CD4-positive, alpha-beta T cell (primary cell): ENCODE measurements at places on chromosomes 11 and 22.

DNA sequence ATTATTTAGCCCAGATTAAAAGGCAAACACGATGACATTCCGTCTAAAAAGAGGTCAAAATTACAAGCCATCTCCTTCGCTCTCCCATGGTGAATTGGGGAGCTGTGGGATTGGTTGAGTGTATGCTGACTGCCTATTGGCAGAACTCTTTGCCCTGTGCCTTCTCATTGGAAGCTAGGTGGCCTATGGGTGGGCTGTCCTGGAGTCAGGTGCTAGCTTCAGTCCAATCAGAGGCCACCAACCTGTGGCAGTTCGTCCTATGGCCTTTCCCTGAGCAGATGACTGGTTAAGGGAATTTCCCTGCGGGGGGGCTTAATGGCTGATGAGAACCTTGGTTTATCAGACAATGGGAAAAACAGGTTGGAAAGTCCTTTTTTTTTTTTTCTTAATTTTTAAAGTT lies 3.2 kb upstream of the MTMR3 start:
- DNase-seq, result no peak

- DNase-seq, result no peak
Measured at GRCh38 chr11:62411524-62411923, 7.3 kb upstream of the SCGB1A1 start.

- no peak for DNase-seq
Measured at GRCh38 chr11:118592616-118593367, 14.6 kb upstream of the PHLDB1 start.

DNA sequence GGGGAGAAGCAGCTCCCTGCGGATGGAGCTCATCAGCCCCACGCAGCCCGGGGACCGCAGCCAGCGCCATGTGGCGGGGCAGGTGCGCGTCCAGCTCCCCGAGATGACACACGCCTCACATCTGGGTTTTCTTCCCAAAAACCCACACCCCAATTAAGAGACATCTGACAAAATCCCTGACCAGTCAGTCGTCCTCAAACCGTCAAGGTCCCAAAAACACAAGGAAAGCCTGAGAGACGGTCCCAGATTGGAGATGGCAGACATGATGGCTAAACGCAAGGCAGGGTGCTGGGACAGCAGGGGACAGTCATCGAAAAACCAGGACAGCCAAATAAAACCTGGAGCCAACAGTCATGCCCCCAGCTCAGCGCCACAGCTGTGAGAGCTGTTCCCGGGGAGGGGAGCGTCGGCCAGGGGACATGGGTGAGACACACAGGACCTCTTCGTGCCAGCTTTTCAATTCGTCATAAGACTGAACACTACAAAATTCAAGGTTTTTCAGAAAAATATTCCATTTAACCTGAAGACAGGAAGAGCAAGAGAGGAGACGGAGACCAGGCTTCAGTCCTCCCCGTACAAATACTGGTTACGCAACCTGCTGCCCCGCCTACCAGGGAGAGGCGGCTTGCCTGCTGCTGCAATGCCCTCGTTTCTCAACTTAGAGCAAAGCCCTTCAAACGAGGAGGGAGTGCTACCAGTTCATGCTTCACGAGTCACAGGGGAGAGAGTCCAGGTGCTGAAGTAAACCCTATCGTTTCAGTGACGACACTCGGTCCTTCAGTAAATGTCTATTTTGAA lies 10.5 kb downstream of the TOLLIP start:
- DNase-seq, result no peak

- no peak for DNase-seq
Measured at GRCh38 chr22:47422736-47423135, 660.3 kb downstream of the TBC1D22A start.

- DNase-seq, result no peak
Measured at GRCh38 chr11:59559886-59560285, 48.5 kb downstream of the OR4D9 start.

DNA sequence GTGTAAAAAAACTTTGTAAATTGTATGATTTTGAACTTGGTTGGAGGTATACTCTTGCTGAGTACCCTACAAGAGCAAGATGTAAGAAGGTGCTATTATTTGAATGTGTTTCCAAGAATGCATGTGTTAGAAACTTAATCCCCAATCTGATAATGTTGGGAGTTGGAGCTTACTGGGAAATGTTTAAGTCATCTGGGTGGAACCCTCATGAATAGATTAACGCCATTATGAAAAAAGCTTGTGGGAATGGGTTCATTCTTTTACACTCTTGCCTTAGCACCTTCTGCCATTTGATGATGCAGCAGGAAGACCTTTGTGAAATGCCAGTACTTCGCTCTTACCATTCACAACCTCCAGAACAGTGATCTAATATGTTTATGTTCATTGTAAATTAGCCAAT lies 498.3 kb downstream of the TMEM135 start:
- DNase-seq, result no peak

DNA sequence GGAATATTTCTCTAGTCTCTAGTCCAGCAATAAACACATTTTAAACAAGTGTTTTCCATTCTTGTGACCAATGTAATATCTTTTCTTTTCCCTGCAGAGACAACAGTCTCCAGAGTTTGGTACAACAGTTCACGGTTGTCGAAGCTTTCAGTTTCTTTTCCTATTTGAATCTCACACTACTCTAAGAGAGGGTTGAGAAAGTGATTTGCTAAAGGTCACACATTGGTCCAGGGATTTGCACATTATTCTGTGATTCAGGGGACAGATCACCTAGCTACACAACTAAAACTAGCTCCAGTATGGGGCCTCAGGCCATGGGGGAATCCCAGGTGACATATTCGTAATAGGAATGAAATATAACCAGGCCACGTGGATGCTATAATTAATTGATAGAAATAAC lies 132.5 kb downstream of the HIPK3 start:
- no peak for DNase-seq

DNA sequence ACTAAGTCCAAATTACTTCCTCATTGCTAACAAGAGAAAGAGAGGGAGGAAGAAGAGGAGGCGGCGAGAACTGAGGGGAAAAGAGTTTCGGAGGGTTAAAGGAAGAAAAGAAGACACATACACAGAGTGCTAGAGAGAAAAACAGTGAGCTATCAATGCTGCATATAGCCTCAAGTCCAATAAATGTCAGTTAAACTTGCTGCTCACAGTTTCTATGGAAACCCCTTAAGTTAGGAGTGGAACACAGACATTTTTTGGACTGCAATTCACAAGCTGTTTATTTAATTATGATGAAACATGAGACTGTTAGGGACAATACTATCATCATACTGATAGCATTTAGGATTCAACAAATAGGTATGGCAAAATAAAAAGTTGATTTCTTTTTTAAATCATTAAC lies 1320.4 kb downstream of the LRRC4C start:
- no peak for DNase-seq

DNA sequence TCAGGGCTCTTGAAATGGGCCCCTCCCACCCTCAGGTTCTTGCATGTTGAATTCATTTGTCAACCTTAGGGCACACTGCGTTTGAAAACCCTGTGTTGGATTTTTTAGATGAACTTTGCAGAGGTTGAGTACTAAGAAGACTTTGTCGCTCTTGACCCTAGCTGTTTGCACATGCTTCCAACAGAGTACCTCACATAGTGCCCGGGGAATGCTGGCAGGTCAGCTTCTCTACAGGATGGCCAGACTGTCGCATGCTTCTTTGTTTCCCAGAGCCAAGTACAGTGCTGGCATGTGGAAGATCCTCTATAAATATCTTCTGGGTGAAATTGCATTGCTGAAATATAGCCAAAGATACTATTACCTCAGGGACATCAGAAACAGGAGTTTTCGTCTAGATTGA lies 59.9 kb downstream of the FAT3 start:
- no peak for DNase-seq

DNA sequence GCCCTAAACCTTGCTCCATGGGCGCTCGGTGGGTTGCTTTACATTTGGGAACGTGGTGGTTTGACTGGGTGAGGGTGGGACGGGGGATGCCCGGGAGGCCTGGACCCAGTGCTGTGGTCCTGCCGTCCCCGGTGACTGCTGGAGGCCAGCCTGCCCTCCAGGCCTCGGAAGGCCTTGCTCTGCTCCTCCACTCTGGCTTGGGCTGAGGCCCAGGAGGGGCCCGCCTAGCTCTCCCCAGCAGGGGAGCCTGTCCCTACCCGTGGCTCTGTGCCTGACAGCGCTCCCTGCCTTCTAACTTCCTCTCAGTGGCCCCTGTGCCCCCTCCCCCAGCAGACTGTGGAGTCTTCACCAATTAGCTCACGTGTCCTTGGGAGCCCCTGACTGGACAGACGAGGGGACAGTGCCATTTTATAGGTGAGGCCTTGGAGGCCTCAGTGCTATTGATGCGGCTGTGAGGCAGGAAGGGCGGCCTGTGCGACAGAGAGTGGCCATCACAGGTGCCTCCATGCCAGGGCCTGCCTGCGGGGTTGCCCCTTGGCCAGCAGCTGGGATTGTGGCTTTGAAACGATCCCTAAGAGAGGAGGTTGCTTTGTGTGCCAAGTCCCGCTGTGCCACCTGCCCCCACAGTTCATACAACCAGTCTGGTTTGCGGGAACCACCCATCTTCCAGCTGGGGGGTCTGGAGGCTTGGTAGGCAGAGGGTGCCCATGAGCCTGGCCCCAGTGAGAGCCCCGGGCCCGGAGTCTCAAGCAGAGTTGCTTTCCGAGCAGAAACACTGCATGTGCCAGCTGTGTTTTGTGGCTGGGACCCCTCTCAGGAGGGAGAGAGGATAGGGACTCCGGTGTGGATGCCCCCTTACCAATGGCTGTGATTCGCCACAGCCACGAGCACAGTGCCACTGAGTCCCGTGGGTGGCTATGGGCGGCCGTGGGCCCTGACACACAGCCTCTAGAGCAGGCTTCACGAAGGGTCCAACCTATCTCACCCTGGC lies 17.7 kb downstream of the TPCN2 start:
- DNase-seq, result no peak

DNA sequence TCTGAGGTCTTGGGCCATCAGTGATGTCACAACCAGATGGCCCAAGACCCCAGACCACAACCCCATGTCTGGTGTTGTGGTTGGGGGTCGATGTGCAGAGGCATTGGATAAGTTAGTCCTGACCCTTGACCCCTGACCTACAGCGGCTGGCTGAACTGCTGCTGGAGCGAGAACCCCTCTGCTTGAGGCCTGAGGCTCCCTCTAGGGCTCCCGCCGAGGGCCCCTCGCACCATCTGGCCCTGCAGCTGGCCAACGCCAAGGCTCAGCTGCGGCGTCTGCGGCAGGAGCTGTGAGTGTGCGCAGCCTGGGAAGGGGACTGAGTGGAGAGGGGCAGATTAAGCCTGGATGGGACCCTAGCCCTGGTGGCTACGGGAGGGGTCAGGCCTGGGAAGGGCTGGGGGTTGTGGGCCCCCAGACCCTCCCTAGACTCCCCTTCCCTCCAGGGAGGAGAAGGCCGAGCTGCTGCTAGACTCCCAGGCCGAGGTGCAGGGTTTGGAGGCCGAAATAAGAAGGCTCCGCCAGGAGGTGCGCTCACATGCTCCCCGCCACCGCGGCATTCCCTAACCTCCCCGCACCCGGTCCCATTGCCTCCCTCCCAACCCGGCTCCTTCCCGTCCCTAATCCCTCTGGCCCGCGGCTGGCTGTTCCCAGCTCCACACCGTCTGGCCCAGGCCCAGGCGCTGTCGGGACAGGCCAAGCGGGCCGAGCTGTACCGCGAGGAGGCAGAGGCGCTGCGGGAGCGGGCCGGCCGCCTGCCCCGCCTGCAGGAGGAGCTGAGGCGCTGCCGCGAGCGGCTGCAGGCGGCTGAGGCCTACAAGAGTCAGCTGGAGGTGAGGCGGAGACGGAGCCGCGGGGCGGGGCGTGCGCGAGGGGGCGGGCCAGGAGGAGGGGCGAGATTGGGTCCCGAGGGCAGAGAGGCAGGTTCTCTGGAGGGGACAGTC lies 2.1 kb downstream of the CCDC88B start:
- DNase-seq, result peak; percentile 85

- no peak for DNase-seq
Measured at GRCh38 chr11:73048446-73048845, 93.7 kb downstream of the FCHSD2 start.

- no peak for DNase-seq
Measured at GRCh38 chr11:121443688-121444275, 8.3 kb upstream of the SORL1 start.

GRCh38 chr11:118263112-118263511 lies 985 bp downstream of the MPZL2 start:
- no peak for DNase-seq

DNA sequence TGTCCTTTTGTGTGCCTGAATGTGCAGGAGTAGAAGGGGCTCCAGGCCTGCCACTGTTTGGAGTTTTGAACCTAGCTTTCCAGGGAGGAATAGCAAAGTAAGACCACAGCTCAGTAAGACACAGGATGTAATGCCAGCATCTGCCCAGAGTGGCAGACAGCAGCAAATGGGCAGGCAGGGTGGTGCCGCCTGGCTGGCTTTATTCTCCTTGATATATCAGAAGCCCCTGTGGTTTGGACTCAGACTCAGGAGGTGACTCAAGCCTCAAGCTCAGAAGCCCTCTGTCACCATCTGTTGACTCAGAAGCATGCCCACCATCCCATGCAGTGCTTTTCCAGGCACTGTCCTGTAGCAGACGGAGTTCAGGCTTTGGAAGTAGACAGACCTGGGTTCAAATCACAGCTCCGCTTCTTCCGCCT lies 72.7 kb upstream of the TTC12 start:
- DNase-seq, result no peak
